ENCODE measurements at places on chromosomes 2 and 18.
A peak's percentile ranks its signal among the peaks of the same experiment; 100 is the strongest.

DNA sequence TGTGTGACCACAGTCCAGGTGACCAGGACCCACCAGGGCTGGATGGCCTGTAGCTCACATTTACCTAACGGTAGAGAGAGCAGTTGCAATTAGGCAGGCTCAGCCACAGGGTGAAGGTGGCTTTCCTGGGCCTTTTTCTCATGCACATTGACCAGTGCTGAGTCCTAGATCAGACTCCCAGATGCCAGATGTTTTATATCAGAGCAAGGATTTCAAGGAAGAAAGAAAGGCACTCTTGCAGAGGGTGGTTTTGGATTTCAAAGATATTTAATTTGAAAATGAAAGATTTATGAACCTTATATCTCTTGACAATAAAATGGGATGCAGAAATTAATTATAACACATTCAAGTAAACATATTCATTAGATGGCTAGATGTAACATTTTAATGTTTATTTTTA lies 694.2 kb upstream of the GYPC start:
- no peak for DNase-seq

DNA sequence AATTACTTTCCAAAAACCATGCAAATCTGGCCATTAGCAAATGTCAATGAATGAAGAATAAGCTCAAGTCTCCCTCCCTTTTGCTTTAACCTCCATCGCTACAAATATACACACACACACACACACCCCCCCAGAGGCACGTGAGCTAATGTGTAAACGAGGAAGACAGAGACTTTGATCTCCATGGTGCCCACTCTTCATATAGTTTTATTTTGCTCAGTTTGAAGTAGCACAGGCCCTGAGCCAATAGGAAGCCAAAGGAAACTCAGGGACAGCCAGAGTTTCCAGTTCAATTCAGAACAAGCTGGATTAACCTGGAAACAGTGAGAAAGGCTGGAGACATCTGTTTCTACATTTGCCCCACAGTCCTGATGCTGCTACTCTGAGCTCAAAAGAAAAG lies 248.4 kb upstream of the MEIS1 start:
- no peak for DNase-seq

DNA sequence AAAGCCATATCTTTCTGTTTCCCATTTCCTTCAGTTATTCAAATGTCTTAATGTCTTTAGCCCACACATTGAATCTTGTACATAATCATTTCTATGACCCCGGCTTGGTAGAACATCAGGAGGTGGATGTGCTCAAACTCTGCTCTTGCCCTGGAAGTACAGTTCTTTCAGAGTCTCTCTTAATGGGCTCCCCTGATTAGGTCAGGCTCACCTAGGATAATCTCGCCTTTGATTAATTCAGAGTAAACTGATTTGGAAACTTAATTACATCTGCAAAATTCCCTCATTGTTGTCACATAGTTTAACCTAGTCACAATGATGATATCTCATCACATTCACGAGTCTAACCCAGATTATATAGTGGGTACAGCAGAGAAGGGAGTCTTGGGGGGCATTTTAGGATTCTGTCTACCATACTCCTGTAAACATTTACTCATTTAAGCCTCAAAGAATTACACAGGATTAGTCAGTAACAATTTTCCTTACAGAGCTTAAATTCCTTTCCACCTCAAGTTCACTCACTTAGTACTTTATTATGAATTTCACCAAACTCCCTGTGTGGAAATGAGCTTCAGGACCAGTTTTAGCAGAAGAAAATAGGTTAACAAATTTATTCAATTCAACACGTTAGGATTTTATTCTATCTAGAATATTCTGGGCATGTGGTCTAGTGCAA lies 135.5 kb downstream of the FHOD3 start:
- no peak for DNase-seq

- no peak for DNase-seq
Measured at GRCh38 chr2:66840321-66841002, 405.5 kb downstream of the MEIS1 start.

DNA sequence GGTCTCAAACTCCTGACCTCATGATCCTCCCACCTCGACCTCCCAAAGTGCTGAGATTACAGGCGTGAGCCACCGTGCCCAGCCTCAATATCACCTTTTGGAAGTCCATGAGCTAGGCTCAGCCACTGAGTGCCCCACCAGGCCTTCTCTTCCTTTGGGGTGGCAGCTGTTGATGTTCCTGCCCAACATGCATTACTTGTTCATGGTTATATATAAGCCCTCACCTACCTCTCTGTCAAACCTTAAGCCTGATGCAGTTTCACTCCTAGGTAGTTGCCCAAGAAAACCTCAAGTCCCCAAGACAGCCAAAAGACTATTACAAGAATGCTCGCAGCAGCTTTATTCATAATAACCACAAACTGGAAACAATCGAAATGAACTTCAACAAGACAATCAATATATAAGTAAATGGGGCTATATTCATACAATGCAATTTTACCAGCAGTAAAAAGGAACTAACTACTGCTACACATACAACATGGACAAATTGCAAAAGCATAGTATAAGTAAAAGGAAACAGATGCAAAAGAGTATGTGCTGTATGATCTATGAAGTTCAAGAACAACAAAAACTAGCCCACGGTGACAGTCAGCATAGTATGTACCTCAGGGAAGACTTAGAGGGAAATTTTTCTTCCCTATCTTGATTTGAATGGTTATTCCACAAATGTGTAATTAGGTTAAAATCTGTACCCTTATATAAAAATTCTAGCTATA lies 59.6 kb upstream of the REL start:
- no peak for DNase-seq

GRCh38 chr2:203936535-203936934 lies at the start of gene ICOS:
Gene ICOS, plus strand, starts transcription at chr2:203936763. Its CDS starts 52 bp downstream, at chr2:203936815.
- no peak for DNase-seq

DNA sequence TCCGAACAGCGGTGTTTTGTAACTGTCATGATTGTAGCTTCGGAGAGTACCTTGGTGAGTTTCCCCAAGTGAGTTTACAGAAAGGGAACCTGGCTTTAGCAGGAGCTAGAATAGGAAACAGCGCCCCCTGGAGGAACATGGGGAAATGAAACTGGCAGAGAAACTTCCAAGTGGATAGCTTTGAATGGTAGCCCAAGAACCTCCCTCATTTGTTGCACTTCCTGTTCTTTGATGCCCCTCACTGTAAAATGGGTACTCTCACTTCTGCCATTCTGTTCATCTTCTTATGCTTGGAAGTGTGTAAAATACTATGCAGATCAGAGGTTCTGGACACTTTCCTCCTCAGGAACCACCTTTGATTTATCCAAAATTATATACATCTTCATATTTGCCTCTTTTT lies 36.2 kb downstream of the CHST10 start:
- DNase-seq, result peak; percentile 89
